ENCODE measurements at places on chromosomes 13 and 19.

DNA sequence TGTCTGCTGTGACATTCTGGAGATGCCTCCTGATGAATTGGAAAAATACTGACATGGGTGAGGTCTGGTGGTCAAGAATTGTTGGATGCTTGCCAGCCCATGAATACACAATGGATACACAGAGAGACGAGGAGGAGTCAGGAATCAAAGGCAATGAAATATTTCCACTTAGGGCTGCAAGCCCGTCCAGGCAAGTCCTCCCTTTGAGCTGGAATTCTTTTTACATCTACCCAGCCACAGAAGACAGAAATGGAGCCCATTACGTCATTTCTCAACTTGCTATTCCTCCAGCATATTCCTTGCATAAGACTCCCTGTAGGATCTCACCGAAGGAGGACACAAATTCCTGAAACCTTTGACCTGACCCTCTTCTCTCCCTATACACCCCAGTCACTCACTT is 15.7 kb upstream of the IGFL4 start:
- DNase-seq: no peak

DNA sequence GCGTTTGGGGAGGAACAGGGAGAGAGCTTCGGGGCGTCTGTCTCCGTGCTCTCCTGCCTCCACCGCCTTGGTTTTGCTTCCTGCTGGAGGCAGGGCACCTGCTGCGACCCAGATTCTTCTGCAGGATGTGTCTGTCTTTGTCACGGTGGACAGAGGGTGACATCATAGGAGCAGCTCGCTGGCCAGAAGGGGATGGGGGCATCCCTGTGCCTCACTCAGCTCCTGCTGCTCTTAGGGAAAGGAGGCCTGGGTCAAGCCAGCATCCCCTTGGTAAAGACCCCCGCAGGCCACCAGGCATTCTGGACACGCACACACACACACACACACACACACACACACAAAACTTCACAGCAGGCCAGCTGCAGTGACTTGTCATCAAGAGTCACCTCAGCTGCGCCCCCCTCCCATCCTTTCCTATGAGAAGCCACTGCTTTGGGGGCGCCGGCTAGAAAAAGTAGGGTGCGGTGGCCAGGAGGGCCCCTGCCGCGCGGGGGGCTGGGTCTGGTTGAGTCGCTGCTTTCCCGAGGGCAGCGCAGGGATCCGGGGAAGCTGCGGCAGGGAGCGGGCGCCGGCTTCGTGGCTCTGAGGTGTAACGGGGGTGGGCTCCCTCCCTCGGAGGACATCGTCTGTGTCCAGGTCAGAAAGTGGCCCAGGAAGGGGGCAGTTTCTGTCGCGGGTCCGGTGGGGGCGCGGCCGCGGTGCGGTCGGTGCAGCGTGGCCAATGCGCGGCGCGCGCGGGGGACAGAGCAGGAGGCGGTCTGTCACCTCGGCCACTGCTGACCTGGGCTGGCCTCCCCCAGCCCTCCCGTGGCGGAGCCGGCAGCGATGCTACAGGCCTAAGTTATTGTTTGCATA is 15.8 kb upstream of the NPAS1 start:
- DNase-seq: no peak

DNA sequence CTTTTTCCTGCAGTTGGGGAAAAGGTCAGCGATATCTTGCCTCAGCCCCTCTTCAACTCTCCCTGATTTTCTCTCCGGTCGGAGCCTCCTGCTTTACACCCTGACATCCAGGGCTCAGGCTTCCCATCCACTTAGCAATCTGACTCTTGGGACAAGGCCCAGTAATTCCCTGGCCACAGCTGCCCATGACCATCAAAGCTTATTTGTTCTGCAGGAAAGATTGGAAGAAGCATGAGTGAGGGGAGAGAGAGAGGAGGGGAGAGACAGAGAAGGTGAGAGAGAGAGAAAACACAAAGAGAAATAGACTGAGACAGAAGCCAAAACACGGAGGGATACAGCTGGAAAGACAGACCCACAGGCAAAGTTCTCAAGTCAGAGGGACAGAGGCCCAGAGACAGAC is 13.7 kb downstream of the SYT3 start:
- no peak for DNase-seq

DNA sequence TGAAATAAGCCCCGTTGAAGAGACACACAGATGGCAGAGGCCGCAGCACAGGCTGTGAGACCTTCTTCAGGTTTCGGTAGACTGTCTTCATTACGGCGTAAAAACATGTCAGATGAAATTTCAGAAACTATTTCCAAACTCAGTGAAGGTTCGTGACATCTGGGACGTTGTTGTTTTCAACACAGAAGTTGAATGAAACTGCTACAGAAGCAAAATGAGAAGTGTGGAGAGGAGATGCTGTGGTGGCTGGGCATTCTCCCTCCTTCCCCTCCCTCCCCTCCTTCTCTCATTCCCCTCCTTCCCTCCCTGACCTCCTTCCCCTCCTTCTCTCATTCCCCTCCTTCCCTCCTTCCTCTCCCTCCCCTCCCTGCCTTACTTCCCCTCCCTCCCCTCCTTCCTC is 113.6 kb downstream of the ATP11A start:
- no peak for DNase-seq

GRCh38 chr19:1360126-1360817 is 23.4 kb upstream of the NDUFS7 start:
- DNase-seq: no peak

- no peak for DNase-seq
These were observed 44.3 kb upstream of the CEACAM21 start for GRCh38 chr19:41531438-41532311.

DNA sequence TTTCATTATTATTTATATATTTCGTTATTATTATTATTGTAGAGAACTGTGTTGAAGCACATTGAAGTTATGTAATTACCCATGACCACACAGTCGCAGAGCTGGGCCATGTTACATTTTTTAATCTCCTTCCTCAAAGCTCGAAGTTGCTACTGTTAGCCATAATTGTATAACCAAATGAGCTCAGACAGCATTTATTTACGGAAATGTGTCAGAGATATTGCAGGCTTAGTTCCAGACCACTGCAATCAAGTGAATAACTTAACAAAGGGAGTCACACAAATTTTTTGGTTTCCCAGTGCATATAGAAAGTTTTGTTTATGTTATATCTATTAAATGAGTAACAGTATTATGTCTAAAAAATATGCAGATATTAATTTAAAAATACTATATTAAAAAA is 147.1 kb upstream of the SLITRK1 start:
- no peak for DNase-seq

- DNase-seq: no peak
These were observed 351.0 kb downstream of the NALCN start for GRCh38 chr13:101065329-101065728.

DNA sequence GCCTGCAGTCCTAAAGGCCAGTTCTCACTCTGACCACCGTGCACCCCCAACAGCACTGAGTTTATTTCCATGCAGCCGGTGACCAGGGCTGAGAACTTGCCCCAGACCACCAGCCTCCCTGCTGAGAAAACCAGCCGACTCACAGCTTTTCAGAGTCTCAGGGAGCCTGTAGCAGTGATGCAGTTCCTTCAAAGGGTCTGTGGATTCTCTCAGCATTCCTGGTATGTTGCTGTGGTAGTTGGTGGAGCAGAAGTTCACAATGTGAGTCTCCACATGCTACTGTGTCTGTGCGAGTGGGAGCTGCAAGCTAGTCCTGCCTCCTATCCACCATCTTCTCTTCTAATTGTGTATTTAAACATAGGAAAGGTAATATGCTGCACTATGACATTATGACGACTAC is 254.9 kb upstream of the KLF12 start:
- no peak for DNase-seq

DNA sequence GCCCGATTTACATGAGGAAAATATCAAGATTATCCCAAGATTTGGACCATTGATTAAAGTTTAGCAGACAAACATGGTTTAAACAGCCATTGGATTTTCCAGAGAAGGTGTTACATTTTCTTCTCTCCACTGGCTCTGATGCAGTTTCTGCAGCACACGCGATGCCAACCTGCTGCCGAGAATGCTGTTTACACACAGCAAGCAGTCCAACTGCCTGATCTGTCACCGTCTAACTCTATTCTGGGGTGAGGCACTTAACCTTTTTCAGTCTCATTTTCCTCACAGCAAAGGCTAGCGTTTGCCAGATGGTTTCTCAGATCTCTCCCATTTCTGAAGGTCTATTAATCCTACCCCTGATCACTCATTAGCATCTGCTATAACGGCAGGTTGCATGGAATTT is 763.5 kb upstream of the GPC6 start:
- DNase-seq: no peak

GRCh38 chr13:46698014-46698413 is 98.9 kb downstream of the ESD start:
- DNase-seq: no peak

GRCh38 chr19:4088975-4089374 is 22.3 kb upstream of the ZBTB7A start:
- no peak for DNase-seq

DNA sequence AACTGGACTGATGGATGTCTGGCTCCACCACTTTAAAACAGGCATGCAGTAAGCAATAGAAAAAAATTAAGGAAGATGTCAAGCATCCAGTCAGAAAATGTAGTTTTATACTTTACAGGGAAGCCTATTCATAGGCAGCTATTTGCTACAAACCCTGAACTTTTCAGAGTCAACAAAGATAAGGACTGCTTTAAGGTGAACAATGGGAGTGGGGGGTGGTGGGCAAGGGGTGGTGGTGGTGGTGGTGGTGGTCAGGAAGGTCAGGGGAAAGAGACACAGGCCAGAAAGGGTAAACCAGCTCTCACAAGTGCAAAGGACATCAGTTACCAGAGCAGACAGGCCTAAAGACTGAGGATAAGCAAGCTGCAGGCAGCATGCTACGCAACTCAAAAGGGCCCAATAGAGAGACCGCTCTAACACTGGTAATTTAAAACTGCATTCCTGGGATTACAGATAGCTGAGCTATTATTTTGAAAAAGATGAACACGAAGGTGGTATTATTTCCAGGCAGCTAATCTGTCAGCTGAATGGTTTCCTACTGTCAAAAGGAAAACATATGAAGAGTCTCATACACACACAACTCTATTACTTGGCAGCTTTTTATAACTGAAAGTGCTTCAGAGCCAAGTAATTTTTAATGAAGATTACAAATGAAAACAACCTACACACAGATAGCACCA is 14.8 kb downstream of the BRD4 start:
- DNase-seq: no peak

- DNase-seq: no peak
These were observed 26.9 kb downstream of the TMED1 start for GRCh38 chr19:10808937-10809649.

DNA sequence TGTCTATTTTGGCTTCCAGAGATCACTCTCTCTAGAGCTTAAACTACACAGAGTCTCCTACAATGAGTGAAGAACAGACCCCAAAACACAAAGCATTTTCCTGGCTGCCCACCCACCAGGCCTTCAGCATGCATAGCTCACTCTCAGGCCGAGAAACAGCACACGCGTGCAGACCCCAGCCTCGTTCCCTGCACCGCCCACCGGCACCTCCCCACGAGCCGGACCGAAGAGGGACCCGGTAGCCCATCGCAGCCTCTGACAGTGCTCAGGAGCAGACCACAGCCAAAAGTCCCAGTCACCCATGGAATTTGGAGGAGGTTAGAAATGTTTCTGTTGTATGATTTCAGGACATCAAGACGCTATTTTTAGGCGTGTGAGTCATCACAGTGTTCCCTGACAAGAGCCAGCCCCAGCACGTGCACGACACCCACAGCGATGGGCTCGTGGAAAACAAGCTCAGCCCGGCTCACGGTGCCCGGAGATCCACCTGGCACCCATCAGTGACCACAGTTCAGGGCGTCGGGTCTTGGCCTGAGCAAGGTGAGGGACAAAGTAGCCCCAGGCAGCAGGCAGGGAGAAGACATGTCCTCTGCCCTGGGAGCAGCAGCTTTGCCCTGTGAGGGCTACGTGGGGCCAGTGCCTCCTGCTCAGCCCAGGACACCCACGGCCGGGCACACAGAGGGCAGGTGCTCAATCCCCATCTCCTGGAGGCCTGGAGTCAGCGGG is 50.1 kb upstream of the SPACA7 start:
- no peak for DNase-seq

DNA sequence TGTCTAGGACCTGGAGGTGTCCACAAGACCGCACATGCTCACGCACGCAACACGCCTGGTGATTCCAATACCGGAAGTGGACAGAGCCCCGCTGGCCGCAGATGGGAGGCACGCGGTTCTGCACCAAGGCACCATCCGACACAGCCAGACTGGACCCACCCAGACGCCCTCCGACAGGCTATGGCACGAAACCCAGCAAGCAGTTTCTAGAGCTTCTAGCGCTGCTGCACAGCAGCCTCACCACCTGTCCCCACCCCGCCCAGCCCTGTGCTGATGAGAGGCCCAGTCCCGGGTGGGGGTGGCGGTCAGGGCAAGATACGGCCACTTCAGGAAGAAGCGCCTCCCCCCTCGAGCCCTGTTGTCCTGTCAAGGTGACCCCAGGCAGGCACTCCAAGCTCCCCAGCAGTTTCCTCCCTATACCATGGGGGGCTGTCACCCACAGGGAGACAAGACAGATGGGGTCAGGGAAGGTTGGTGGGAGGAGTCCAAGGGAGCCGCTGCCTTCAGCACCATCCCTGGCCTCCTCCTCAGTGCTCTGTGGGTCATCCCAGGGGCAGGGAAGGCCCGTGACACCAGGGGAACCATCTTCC is 11.3 kb downstream of the LSM4 start:
- no peak for DNase-seq

DNA sequence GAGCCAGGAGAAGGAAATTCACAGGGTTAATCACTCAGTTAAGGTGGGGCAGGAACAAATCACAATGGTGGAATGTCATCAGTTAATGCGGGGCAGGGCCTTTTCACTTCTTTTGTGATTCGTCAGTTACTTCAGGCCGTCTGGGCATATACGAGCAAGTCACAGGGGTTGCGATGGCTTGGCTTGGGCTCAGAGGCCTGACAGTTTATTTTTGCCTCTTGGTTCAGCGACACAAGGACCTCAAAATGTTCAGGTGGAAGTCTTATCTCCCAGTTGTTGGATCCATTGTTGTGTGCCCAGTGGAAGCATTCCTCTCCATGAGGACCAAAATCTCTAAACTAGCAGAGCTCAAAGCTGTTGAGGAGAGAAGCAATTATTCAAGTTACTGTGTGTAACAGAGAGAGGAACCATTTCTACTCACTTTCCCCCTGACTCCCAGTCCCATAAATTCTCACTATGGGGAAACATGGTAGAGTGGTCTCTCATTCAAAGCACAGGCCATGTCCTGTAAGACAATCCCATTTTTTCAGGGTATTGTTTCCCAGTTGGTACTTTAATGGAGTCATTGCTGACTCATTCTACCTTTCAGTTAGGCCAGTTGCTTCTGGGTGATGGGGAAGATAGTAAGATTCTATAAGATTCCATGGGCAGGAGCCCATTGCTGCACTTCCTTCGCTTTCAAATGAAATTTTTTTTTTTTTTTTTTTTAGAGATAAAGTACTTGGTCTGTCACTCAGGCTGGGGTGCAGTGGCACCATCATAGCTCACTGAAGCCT is 8.8 kb upstream of the COX7A1 start:
- DNase-seq: no peak

- DNase-seq: no peak
These were observed 3.4 kb upstream of the POU4F1 start for GRCh38 chr13:78606471-78607408.

GRCh38 chr19:30670562-30671366 is 298.6 kb downstream of the ZNF536 start:
- DNase-seq: no peak
